ENCODE measurements at places on chromosomes 4 and X.

- no peak for DNase-seq
Measured at GRCh38 chrX:154351183-154352011, 23.0 kb downstream of the FLNA start.

DNA sequence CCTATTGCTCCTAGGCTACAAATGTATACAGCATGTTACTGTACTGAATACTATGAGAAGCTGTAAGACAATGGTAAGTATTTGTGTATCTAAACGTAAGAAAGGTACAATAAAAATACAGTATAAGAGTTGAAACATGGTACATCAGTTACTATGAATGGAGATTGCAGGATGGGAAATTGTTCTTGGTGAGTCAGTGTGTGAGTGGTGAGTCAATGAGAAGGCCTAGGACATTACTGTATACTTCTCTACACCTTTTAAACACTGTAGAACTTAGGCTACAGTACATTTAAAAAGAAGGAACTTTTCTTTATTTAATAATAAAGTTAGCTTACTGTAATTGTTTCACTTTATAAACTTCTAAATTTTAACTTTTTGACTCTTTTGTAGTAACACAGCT, 2603.2 kb downstream of the PCDH7 start:
- DNase-seq: no peak

DNA sequence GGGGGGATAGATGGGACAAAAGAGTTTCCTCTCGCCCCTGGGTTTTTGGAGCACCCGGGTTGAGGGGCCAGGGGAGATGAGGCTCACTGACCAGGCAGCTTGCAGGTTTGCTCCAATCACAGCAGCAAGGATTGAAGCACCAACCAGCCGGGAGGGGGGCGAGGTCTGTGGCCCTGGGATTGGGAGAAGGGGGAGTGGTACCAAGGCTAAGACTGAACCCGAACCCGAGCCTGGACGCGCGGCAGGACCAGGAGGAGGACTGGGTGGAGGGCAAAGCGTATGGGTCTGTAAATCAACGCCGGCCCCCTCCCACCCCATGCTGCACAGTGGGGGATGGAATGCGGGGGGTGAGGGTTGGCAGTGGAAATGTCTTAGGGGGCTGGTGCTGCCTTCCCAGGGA, 3.5 kb downstream of the SOX3 start:
- no peak for DNase-seq

- DNase-seq: no peak
Measured at GRCh38 chr4:182876427-182876826, 40.8 kb downstream of the DCTD start.

- no peak for DNase-seq
Measured at GRCh38 chr4:140267576-140267975, 105.9 kb upstream of the SCOC start.

DNA sequence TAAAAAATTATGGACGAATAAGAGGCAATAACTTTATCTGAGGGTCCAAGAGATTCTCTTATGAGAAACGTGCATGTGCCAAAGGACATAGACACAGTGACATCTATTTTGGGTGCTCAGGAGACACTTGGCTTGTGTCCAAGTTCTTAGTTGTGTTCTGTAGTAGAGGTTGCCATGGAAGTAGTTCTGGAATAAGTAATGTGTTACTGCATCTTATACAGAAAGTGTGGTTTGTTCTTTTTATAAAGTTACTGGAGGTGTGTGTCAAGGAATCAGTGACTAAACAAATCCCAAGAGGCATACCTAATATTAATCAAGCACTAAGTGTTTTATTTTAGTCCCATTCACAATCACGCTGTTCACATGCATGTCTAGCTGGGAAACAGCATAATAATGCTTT, 305.7 kb downstream of the ARHGAP24 start:
- no peak for DNase-seq

DNA sequence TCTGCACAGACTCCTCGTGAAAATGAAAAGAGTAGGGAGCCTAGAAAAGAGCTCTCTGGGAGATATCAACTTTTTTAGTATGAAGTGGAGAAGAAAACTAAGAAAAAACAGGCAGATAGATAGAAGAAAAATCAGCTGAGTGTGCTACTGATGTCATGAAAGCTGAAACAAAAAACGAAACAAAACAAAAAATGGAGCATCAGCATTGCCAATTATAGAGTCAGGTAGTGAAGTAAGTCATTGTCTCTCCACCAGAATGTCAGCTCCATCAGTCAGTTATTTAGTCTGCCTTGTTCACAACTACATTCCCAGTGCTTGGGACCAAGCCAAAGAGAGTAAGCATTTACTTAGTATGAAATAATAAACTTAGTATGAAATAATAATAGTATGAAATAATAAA, 595.1 kb downstream of the STPG2 start:
- DNase-seq: no peak

GRCh38 chr4:65918872-65919271, 248.6 kb upstream of the EPHA5 start:
- DNase-seq: no peak

GRCh38 chr4:151691639-151692442, 69.0 kb downstream of the GATB start:
- DNase-seq: no peak

DNA sequence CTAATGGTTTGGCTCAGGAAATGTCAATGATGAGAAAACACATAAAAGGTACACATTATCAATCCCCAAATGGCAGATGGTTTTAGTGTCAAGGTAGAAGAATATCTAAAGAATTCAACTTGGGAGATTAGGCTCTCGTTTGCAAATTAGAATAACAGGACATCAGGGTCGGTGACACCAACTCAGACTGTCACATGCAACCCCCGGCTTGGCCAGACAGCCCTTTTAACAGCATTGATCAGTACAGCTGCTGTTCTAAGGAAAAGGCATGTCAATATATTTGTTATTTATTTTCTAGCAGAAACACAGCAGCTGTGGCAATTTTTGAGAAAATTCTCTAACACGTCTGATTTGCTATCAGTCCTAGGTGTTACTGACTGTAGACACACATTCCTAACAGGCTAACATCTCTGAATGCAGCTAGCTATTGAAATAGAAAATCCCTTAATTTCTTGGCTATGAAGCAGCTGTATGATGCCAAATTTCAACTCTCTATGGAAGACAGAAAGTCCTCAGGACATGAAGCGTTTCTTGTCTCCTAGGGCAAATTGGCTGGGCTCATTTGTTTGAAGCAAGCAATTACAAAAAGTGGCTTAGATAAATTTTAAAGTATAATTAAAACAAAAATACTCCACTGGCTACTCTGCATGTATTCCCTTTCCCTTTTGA, 269.0 kb upstream of the CXXC4 start:
- no peak for DNase-seq
